ENCODE measurements at places on chromosomes 7 and 10. TPM values are rescaled to one million over a fixed set of nuclear protein-coding genes. Genes with fewer than 3 reads are reported as not detected.

The ELMO1 gene
- total RNA-seq: 5.0 TPM

- no peak for DNase-seq
These were observed 36.6 kb downstream of the AMZ1 start for GRCh38 chr7:2724453-2725177.

- no peak for DNase-seq
These were observed 43.5 kb downstream of the NUP205 start for GRCh38 chr7:135601182-135601581.

DNA sequence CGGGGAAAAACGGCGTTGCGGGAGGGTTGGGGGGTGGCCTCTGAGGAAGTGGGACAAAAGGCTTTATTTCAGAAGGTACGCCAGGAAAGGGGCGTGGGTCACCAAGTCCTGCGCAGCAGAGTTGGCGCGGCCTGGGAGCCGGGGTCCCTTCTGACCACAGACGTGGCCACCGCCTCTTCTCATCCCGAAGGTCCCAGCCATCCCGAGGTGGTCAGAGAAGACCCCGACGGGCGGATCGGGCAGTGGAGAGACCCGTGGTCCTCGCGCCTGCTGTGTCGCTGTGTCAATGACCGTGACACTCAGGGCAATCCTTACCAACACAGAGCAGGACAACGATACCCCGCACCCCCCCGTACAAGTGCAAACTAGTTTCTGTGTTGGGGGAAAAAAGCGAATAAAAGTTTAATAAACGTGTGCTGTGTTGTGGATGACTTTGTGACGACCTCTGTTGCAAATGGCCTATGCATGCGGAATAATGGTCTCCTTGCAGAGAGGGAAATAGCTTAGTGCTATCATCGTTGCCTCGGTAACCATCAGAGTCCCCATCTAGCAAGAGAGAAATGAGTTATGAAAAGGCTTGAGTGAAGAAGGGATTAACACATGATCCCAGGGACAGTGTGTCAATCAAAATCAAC lies 19.4 kb upstream of the GATA3 start:
- DNase-seq: peak; percentile 60
